ENCODE measurements at places on chromosomes 3 and 15.

DNA sequence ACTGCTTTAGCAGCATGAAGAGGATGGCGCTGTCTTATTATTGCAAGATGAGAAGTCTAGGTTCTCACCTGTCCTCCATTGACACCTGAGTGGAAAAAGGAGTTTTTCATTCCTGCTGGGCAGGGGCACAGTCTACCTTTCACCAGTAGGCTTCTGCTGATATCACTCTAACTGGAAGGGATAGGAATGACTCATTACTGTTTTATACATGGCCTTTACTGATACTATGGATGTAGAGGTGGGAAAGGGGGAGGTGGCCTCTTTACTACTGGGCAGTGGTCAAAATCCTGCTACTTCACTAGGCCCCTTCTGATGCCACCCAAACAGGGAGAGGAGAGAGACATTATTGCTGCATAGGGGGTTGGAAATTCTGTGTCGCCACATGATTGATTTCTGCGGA, 97.8 kb downstream of the BBX start:
- no peak for DNase-seq

GRCh38 chr3:11410564-11410963, 138.4 kb downstream of the ATG7 start:
- no peak for DNase-seq

- no peak for DNase-seq
Observed at GRCh38 chr3:181541414-181541813, 170.3 kb upstream of the SOX2 start.

- DNase-seq = no peak
Observed at GRCh38 chr15:95459273-95459672, 871.2 kb upstream of the NR2F2 start.

- no peak for DNase-seq
Observed at GRCh38 chr15:81152339-81152738, 18.3 kb downstream of the CFAP161 start.

DNA sequence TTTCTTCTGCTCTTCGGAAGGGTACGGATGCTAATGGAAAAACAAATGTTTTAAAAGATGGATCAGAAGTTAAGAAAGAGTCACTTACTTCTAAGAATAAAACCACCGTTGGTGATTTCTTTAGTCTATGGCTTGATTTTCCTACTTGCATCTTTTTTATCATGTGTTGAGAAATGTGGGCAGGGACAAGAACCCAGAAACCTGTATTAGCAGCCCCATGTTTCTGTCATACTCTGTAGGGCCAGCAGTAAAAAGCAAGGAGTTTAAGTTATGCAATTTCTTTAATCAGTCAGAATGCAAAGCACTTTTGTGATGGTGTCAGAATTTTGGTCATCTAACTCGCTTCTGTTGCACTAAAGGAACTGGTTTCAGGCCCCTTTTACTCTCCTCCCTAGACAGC, 150.0 kb downstream of the MEIS2 start:
- no peak for DNase-seq

GRCh38 chr3:185630182-185630622, 44.1 kb downstream of the SENP2 start:
- DNase-seq = no peak

GRCh38 chr15:92091155-92091734, 237.7 kb downstream of the SLCO3A1 start:
- DNase-seq = no peak

DNA sequence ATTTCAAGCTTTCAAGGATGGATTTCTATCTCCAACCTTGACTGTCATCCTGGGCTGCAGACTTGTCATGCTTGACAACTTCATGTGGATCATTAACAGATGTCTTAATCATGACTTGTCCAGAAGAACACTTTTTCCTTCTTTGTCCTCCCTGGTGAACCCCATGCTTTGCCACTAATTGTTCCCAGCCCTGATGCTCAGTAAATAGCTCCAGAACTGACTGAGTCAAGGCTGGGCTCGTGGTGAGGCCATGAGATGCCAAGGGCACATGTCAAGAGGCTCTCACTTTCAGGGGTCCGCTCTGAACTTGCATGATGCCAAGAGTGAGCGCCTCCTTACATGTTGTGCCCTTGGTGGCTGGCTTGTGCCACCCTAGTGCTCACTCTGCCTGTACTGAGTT, 48.9 kb upstream of the KY start:
- DNase-seq = no peak

GRCh38 chr3:48555231-48555948, 1.2 kb downstream of the PFKFB4 start:
- no peak for DNase-seq

GRCh38 chr3:13352621-13353131, 67.4 kb downstream of the NUP210 start:
- DNase-seq = no peak

- DNase-seq = no peak
Observed at GRCh38 chr3:52683611-52684010, 2.1 kb downstream of the PBRM1 start.

GRCh38 chr3:142497729-142498128, 49.9 kb upstream of the XRN1 start:
- no peak for DNase-seq

- no peak for DNase-seq
Observed at GRCh38 chr15:40693904-40694687, 878 bp upstream of the RAD51 start.

DNA sequence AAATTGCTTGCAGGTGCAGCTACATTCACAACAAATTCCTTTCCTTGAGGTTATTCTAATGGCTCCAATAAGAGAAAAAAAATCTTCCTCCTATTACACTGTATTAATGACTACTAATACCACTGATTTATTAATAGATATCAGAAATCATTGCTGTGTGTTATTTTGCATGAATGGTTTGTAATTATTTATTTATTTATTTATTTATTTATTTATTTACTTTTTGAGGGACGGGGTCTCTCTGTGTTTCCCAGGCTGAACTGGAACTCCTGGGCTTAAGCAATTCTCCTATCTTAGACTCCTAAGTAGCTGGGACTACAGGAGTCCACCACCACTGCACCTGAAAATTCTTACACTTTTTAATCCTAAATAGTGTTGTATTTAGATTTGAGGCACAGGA, 390.4 kb downstream of the SI start:
- no peak for DNase-seq

DNA sequence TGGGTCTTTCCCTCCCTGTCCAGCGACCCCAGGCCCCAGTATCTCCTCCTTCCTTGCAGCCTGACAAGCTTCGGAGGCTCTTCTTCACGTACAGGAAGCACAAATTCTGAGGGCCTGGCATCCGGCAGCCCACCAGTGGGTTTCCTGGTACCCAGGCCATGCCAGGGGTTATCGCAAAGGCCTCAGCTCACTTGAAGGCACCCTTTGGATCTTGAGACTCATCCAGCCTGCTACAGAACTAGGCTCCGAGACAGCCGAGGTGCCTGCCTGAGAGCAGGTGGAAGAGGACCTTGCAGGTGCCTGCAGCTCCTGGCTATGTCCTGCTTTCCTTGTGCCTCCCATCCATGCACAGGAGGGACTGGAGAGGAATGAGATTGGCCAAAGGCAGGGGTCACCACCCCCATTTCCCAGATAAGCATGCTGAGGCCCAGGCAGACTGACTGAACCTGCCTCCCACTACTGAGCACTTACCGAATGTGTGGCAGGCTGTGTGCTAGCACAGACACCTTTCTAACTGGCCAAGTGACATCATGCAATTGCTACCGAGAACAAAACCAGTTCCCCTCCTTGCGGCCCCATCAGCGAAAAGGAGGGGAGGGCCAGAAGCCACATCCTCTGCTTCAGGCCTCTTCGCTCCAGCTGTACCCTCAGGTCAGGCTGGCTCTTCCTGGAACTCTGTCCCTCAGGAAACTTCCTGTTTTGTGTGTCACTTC, 11.2 kb downstream of the SH2D7 start:
- no peak for DNase-seq

GRCh38 chr3:170724599-170725280, 138.9 kb upstream of the SLC7A14 start:
- DNase-seq = no peak

GRCh38 chr3:113514265-113514769, 639 bp downstream of the SPICE1 start:
- DNase-seq = no peak

- DNase-seq = no peak
Observed at GRCh38 chr15:36887214-36887961, 213.0 kb downstream of the MEIS2 start.

GRCh38 chr3:148453781-148454191, 243.9 kb upstream of the AGTR1 start:
- DNase-seq = no peak

DNA sequence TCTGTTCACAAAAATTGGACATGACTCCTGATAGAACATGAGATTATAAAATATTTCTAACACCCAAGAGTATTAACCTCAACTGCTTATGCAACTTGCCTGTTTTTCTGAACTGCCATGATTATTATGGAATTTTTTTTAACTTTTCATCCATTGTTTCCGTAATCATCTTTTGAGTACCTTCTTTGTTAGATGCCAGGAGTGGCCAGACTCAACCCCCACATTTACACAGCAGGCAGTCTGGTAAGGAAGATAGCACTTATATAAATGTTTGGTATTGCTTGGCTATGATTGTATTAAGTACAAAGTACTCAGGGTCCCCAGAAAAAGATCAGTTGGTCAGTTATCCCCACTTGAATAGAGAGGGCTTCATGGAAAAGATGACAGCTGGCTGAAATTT, 74.3 kb downstream of the CRYBG3 start:
- DNase-seq = no peak

DNA sequence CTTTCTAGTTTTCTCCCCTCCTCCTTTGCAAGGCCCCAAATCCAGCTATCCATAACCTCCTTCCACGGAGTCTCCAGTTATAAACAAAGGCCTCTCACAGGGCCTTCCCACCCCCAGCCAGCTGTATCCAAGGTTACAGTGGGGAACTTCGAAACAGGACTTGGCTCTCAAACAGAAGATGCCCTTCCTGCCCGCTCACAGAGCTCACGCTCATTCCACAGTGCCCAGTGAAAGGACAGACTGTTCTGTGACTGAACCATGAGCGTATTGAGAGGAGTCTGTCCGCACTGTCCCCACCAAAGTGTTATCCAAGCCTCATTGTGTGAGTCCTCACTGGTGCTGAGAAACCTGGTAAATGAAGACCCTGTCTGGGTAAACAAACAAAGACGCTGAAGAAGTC, 35.4 kb downstream of the ARHGAP31 start:
- DNase-seq = no peak

GRCh38 chr15:28786521-28786920, 61.9 kb downstream of the GOLGA6L7 start:
- DNase-seq = no peak

DNA sequence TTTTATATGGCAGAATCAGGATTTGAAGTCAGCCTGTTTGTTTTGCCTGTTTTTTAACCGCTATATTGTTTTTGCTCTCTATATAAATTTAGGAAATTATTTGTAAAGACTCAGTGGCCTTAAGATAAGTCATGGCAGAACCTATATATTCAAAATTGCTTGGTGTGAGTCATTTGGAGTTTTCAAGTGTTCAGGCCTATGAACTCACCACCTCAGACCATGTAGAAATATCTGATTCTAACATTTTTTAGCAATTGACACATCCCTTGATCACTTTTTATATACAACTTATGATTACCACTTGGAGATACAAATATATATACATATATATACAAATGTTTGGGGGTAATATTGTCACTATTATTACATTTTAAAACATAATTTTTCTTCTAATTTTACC, 95.7 kb downstream of the VGLL3 start:
- no peak for DNase-seq

- DNase-seq = no peak
Observed at GRCh38 chr3:126487151-126487771, 11.6 kb upstream of the ZXDC start.

DNA sequence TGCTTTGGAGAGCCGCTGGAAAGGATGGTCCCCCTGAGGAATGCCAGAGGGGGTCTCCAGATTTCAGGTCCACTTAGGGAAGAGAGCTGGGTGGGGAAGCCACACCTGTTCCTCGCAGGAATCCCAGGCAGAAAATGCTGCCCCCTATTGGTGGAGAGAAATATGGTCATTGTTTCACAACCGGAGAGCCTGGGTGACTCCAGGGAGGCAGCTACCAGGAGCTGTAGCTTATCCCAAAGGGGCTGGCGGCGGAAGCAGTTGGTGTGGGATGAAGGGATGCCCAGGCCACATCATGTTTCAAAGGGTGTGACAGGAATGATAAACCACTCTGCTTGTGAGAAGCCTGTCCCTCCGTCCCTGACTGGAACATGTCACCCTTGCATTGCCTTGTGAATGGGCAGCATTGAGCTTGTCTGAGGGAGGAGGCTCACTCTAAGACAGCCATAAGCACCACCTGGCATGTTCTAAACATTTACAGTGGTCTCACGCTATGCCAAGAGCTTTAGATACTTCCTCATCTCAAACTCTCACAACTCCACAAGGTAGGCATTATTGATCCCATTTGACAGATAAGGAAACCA, 34.5 kb downstream of the POMGNT2 start:
- DNase-seq = no peak

DNA sequence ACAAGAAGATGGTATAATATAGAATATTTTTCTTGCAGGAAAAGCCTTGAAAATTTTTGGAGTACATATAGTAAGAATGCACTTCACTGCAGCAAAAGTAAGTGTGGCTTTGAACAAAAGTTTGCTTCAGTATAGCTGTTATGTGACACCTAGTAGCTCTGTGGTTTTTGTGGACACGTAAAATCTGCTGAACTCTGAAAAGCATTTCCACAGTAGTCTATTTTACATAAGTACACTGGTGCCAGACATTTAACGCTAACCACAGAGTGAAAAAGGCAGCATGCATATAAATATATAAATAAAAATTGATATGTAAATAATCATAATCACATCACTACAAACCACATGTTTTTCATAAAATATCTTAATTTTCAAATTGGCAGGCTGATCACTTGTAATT, 39.8 kb downstream of the CGGBP1 start:
- DNase-seq = no peak

DNA sequence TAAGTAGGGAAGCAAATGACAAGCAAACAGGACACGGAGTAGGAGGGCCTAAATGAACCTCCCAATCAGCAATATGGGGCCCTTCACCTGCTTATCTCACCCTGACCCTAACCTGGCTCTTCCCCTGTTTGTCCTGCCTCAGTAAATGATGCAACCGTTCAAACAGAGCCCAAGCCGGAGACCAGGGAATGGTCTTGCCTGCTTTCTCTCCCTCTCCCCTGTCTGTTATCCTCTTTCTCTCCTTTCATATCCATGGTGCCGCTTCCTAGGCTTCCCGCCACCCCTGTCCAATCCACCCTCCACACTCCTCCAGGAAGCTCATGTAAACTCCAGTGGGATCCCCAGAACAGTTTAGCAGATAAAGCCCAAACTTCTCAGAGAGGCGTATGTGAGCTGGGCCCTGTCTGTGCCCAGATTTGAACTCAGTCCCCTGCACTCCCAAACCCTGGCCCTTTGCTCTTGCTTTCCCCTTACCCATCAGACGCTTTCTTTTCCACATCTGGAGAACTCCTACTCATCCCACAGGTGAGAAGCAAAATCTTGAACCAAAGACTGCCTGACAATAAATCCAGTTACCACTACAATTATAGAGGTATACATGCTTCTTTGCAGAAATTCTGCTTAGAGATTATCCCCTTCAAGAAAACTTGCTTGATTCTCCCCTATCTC, 45.7 kb upstream of the STT3B start:
- no peak for DNase-seq

GRCh38 chr3:52882377-52882776, 15.0 kb downstream of the STIMATE start:
- no peak for DNase-seq

- DNase-seq = no peak
Observed at GRCh38 chr15:93658026-93658816, 569.2 kb upstream of the RGMA start.
